Smooth muscle cell of the coronary artery (primary cell): ENCODE measurements at places on chromosomes 6 and 20. TPM values are rescaled to one million over a fixed set of nuclear protein-coding genes. Genes with fewer than 3 reads are reported as not detected.

Gene FAM83C
- not detected in 2 replicates for total RNA-seq

Gene C6orf141
- not detected in 2 replicates for total RNA-seq

Gene RNF5
- total RNA-seq: 29.3 and 31.0 TPM in 2 replicates

Gene ADA
- total RNA-seq: 10.2 and 31.5 TPM in 2 replicates

Gene CCN2
- 15.8 and 981 TPM in 2 replicates for total RNA-seq

Gene TUBB
- 361 and 456 TPM in 2 replicates for total RNA-seq
